ENCODE measurements at places on chromosomes 11 and 22.

DNA sequence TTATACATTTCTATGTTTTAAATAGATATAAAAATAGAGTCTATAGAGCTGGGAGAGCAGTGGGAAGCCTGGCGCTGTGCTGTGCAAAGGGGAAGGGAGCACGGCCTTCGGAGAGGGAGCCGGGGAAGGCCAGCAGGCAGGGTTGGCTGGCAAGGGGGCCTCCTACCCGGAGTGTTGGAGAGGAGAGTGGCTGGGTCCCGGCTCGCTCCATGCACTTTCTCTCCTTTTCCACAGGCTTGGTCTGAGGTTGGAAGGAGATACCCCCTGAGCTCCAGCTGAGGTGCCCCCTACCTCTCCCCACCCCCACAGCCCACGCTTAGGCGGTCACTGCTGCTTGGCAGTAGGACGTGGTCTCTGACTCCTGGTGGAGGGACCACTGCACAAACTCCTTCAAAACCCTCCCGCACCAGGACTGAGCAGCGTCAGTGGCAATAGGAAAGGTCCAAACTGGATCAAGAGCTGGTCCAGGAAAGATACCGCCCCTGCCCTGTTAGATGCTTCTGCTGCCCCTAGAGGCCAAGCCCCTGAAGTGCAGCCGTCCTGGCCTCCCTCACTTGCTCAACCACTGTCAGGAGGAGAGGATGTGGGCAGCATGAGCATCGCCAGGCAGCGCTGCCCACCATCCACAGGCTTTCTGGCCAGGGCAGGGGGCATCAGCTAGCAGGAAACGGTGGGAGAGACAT lies 52.9 kb downstream of the SYT13 start:
- peak; percentile 62 for DNase-seq

GRCh38 chr11:21190181-21190580 lies 520.8 kb downstream of the NELL1 start:
- DNase-seq: no peak

DNA sequence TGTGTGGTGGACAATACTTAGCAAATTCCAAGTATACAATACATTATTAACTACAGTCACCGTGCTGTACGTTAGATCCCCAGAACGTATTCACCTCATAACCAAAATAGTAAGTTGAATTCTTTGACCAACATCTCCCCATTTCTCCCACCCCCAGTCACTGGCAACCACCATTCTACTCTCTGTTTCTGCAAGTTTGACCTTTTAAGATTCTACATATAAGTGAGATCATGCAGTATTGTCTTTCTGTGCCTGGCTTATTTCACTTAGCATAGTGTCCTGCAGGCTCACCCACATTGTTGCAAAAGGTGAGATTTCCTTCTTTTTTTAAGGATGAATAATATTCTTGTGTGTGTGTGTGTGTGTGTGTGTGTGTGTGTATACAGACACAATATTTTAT lies 59.1 kb downstream of the IRAG1 start:
- DNase-seq: no peak

DNA sequence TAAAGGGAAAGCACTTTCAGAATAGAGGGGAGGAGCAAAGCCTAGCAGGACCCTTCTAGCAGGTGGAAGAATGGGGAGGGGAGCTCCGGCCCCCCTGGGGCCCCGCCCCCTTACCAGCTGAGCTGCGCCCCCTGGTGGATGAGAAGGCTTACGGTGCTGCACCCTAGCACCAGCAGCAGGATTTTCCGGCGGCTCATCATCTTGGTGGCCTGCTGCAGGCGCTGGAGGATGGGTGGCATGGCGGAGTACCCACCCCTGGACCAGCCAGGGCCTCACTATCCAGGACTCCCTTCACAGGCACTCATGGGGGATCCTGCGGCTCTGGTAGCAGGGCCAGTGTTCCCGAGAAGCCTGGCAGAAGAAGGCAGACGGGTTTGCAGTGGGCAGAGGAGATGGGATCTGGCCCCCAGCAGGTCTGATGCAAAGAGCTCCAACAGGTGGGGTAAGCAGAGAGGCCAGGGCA lies 3.8 kb downstream of the GAL3ST3 start:
- peak; percentile 90 for DNase-seq

- DNase-seq: peak; percentile 83
Measured at GRCh38 chr11:73218106-73218829, at the start of gene P2RY2. Gene P2RY2, plus strand, starts transcription at chr11:73218281. Its CDS starts 15,879 bp downstream, at chr11:73234160.

DNA sequence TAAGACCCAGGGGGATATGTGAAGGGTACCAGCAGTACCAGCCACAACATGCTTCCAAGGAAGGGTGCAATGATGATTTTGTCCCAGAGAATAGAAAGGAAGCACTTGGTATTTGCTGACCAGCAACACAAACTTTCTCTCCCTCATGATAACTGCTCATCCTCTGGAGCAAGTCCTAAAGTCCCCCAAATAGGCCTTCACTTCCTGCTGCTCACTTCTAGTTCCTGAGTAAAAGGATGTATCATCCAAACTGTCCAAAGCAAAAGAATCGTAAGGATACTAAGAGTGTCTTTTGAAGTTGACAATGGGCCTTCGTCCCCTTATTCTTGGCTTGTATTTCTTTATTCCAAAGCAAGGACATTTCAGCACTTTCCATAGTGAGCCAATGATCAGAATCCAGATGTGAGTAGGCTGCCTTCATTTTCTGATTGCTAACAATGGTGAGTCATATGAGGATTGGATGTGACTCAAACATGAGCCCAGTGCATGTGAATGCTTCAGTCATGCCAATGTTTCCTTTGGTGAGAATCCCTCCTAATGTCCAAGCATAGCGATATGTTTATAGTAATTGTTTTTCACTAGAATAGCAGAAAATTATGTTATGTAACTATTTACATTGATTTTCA lies 243.4 kb upstream of the POU2AF2 start:
- DNase-seq: no peak

GRCh38 chr11:82969811-82970210 lies 68.3 kb downstream of the DDIAS start:
- DNase-seq: peak; percentile 49

DNA sequence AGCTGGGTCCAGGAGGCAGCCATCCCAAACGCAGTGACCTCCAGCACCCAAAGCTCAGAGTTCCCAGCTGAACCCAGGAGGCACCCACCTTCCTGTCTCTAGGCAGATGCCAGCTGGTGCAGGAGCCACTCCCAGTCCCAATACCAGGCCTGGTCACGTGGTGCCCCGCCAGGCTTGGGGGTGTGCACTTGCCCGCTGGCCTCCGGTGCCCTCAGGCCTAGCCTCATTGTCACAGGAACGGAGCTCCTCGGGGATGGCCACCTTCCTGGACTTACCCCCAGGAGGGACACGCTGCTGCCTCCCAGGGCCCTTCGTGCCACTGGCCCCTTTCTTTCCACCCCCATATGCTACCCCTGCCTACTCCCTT lies 4.6 kb downstream of the BID start:
- peak; percentile 20 for DNase-seq

GRCh38 chr11:57546869-57547475 lies 9.6 kb downstream of the SMTNL1 start:
- peak; percentile 16 for DNase-seq

DNA sequence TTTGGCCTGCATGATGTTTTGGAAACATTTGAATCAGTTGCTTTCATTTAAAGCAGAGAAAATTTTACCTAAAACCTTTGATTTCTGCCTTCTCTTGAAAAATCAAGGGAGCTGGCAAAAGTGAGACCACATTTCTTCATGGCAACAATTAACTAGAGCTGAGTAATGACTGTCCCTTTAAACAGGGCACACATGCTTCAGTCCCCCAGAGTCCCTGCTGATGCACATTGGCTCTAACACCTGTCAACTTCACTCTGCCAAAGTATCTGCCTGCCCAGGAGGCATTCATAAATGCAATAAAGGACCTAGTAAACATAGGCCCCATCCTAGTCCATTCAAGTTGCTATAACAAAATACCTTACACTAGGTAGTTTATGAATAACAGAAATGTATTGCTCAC lies 87.1 kb upstream of the LDLRAD3 start:
- DNase-seq: peak; percentile 49

DNA sequence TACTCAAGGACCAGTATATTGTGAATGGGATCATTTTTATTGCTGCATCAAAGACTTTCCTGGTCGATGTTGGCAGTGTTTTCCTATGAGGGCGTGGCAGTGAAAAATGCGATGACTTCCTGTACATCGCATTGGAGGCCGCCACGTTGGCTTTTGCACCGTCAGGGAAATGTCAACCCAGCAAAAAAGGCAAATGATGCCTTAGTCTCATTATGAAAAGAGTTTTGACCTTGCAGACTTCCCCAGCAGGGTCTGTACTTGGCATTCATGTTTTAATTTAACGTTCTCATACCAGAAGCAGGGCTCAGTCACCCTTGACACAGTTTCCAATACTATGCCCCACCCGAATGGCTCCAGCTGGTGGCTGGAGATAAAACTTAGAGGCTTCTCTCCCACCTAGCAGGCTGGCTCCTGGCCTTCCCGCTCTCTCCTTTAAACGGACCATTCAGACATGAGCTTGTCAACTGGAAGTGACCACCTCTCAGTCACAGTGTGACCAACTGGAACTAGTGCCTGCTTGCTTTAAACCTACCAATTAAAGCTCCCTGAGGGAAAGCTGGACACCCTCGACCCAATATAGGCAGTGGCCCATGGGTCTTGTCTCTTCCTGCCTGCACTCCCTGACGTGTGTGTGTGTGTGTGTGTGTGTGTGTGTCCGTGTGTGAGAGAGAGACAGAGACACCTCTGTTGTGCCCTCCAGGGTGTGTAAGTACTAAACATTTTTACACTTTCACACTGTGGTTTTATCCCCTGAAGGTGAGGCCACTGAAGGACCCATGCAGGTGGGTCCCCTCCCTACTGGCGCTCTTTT lies 8.7 kb upstream of the GDPD5 start:
- DNase-seq: peak; percentile 40

- DNase-seq: peak; percentile 22
Measured at GRCh38 chr22:44669561-44669976, 32.4 kb upstream of the PRR5 start.

DNA sequence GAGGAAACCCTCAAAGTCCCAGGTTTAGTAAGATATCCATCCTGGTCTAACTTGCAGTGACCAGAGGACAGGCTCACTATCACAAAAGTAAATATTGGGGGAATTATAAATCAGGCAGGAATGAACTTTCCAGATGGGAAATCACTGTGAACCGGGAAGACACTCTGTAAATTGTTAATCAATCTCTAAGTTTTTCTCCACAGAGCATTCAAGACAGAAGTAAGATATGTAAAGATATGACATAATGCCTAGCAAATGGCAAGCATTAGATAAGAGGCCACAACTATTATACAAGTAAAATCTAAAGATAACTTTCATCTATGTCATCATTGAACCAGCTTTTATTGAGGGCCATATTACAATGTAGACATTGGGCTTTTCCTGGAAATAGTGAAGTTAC lies 35.3 kb upstream of the LRRC4C start:
- DNase-seq: no peak

DNA sequence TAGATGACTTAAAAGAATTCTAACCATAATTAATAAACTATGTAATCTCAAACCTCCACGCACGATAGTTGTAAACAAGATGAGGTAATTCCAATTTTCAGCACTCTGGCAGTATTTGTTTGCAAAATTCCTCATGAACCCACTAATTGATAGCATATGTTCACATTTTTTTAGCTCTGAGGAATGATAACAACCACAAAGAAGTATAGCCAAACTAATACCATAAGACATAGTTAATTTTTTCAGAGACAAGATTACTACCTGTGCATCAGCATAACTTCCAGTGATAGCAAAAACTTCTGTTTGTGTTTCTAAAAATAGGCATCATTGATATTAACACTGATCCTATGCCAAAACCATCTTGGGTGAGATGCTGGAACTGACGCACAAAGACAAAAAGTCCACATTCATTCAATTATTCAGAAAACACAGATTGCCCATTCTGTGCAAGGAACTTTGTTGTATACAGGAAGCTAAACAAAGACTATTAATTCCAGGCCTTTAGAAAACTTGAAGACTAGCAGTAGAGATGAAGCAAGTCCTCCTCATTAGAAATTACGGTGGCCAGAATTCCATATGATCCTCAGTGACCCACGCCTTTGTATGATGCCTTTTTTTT lies 57.7 kb downstream of the PDGFD start:
- no peak for DNase-seq

DNA sequence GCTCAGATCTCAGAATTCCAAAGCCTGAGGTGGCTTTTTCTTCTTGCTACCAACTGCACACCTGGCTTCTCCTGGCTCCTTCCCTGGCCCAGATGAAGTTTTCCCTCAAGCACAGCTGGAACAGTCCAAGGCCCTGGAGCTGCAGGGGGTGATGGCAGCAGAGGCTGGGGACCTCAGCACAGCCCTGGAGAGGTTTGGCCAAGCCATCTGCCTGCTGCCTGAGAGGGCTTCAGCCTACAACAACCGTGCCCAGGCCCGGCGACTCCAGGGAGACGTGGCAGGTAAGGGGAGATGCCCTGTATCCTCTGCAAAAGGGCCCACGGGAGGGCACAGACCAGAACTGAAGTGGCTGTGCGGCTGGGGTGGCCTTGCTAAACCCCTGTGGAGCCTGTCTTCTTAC lies 1.2 kb downstream of the TTC36 start:
- no peak for DNase-seq

DNA sequence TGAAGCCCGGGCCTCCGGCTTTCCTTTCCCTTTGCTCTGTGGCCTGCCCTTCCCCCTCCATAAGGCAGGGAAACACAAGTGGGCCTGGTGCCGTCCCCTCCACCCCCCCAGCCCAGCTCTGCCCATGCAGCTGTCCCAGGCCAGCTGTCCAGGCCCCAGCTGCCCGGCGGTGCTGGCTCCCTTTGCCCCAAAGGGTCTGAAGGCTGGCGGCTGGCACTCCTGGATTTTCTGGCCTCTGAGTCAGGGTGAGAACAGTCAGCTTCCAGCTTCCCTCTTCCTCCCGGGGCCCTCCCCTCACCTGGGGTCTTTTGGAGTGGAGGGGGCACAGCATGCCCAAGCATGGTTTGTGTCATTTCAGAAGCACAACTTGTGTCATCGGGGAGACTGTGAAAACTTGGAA lies 27.8 kb downstream of the CD82 start:
- DNase-seq: no peak

- DNase-seq: no peak
Measured at GRCh38 chr22:40782521-40782920, 36.6 kb downstream of the SLC25A17 start.

- no peak for DNase-seq
Measured at GRCh38 chr11:134120143-134120850, 51.4 kb downstream of the JAM3 start.

- no peak for DNase-seq
Measured at GRCh38 chr22:37243402-37244113, 511 bp downstream of the RAC2 start.

DNA sequence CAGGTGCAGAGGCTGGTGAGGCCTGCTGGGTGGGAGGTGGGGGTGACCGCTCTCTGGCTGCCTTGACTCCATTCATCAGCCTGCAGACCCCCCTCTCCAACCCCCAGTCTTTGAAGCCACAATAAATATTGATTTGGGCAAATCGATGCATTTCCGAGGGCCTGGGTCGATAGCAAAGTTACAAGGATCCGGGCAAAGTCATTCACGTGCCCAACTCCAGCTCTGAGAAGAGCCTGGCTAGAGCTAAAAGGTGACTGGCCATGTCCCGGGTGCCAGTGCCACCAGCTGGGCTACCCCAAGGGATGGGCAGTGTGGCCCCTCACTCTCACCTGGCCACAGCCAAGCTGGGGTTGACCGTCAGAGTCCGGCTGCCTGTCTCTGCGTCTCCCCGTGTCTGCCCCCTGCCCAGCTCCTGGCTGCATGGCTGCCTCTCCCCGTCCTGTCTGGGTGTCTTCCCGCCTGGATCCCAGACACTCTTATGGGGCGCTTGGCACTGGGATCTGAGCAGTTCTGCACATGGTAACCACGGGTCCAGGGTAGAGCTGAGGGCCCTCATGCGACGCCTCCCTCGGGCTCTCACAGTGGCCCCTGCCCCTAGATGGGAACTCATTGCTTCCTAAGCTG lies 46.7 kb upstream of the CCDC188 start:
- no peak for DNase-seq

GRCh38 chr11:9711454-9712307 lies 47.8 kb downstream of the SWAP70 start:
- no peak for DNase-seq

GRCh38 chr11:119520966-119521365 lies 98.0 kb upstream of the THY1 start:
- peak; percentile 43 for DNase-seq

Measured in NCI-H69 (cell line).